Central memory CD4-positive, alpha-beta T cell (primary cell): ENCODE measurements at places on chromosomes 11 and 22.

DNA sequence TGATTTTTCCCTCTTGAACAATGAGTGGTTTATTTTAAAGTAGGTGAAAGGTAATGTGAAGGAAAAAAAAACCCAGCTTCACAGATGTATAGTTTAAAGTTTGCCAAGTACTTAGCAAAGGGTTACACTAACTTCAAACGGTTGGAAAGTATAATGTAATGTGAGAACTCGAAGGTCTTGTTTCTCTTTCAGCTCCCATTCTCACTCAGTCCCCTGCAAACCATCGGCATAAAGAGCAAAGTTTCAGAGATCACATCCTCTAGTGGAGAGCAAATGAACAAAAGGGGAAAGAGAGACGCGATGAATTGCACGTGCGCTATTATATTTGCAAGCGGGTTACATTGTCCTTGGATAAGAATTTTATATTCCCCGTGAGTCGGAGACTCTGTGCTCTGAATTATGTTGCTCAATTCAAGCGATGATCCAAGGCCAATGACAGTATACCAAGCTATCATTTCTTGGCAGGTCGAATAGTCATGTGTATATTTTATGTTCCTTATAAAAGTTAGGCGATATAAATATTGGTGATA, 37.6 kb upstream of the BIRC3 start:
- no peak for DNase-seq

DNA sequence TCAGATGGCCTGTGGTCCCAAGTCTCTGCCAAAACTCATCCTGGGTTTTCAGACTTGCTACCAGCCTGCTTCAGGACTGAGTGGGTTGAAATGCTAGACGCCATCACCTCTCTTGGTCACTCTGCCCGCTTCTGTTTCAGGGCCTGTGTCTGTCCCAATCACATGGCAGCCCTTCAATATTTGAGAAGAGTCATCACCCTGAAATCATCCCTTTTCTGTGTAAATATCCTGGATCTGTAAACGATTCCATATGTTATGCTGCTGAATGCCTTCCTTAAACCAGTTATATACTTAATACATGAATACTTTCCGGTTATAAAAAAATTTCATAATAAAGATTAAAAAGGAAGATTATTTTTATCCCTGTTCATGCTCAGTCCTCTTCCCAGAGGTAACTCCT, 39.8 kb upstream of the TLCD5 start:
- no peak for DNase-seq

DNA sequence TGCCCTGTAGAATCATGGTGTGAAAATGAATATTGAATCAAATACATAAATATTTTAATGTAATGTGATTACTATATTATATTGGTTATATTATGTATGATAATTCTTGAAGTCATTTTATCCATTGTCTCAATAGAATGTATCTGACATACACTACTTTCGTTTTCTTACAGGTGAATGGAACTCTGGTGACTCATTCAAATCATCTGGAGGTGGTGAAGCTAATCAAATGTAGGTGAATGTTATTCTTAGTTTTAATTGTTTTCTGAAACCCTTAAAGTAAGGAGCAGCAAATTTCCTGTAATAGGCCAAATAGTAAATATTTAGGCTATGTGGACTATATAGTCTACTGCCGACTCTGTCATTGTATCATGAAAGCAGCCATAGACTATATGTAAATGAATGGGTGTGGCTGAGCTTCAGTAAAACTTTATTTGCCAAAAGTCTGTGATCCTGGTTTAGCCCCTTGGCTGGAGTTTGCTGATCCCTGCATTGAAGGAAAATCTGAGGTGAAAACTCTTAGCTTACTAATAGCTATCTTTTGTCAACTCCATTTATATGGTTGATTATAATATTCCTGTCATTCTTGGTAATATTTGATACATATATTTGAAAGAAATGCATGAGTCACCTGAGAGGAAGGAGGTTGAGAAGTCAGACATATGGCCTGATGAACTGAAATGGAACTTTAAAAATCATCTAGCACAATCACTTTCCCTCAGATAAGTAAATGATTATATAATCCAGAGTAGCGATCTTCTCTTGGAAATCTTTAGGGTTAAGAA, 87.2 kb upstream of the GRIK4 start:
- DNase-seq: no peak

GRCh38 chr11:106331176-106331575, 253.7 kb downstream of the AASDHPPT start:
- no peak for DNase-seq

- DNase-seq: peak; percentile 7
Measured at GRCh38 chr22:31488988-31489617, 539 bp downstream of the EIF4ENIF1 start.

DNA sequence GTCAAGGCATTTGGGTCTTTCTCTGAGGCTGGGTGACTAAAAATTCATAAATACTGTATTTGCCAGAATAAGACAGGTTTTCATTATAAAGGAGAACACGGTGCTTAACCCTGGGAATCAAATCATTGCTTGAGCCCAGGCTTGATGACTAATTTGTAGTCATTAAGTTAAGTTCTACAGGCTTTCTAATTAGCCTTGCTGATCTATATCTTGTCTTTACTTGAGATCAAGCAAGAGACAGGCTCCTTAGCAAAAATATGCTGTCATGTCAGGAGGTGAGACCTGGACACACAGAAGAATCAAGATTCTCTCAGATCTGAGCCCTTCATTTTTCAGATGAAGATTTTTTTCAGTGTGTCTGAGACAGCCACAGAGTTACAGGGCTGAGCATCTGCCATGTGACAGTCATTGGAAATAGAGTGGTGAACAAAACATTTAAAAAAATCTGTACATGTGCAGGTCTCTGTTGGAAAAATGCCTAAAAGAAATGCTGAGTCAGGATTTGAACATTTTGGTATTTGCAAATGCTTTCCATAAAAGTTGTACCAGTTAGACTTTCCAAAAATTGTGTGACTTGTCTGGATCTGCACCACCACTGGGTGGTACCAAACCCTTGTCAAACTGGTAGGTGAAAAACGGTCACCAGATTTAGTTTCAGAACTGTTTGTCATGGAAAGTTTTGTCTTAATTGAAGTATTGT, 14.6 kb downstream of the ACAT1 start:
- DNase-seq: peak; percentile 7

DNA sequence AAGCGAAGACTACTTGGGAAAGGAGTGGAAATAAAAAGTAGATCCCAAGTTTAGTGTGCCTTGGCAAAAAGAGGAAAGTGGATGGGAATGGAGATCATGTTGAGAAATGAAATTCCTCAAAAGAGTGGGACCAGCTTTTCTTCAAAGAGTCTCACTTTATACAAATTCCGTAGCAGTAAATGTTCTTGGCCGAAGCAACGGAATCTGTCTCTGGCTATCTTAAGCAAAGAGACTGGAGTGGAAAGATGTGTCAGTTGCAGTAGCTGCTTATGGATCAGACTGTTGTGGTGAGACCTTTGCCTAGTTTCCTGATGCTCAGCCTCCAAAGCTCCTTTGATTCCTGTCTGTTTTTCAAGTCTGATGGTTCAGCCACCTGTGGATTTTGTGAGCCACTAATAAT, 73.6 kb downstream of the CSTPP1 start:
- DNase-seq: no peak

GRCh38 chr11:75898871-75899270, 83.9 kb downstream of the UVRAG start:
- no peak for DNase-seq

GRCh38 chr11:79139900-79140299, 300.9 kb downstream of the TENM4 start:
- DNase-seq: no peak

DNA sequence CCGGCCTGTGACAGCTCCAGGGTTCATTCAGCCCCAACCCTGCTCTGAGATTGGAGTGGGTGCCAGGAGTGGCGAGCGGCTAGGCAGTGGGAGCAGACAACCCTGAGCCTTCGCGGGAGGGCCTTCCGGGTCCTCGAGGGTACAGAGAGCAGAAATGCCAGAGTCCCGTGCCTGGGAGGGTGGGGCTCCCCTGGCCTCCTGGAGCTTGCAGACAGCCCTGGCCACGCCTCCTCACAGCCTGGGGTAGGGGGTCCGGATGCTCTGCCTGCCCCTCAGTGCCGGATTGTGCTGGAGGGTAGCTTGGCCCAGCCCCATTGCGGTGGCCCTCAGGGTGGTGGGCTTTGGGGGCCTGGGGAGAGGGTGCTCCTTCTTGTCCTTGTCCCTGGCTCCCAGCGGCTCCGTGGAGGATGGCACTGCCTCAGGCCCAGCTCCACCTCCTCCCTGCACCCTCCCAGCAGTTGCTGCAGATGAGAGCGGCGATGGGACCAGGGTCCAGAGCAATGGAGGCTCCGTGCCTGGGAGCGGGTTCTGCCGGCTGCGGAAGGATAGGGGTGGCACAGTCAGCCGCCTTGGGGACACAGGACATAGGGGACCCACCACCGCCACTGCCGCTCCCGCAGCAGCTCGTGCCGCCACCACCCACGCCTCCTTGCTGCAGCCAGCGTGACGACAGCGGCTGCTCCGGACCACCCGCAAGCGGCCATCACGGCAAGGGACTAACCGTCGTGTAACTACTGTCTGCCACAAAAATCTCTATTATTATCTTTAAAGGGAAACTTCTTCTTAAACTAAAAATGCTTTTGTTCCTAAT, 34.9 kb upstream of the OR10G7 start:
- peak; percentile 4 for DNase-seq

DNA sequence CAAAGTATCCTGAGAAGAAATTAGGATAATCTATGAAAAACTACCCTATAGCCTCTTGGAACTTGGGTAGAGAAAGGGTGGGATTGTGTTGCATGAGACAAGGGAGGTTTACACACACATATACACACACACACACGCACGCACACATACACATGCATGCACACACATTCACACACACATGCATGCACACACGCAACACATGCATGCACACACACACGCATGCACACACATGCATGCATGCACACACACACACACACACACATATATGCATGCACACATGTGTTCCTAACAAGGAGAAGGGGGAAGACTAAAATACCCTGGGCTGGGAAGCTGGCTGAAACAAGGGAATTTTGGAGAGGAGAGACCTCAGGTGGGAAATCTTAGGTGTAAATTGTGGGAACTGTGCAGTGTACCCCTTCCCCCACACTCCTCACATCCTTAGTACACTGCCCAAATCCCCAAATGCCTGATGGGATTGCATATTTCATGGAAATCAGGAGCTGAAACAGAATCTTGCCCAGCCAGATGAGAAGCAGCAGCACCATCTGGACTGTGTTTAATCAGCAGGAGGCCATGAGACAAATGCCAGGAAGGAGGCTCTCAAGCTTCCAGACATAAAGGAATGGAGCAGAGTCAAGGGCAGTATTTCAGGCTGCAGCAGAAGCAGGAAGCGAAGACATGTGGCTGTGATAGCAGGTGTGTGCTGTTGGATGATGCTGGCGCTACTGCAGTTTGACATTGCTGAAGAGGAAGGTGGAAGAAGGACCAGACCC, 14.6 kb upstream of the POLD3 start:
- DNase-seq: no peak

DNA sequence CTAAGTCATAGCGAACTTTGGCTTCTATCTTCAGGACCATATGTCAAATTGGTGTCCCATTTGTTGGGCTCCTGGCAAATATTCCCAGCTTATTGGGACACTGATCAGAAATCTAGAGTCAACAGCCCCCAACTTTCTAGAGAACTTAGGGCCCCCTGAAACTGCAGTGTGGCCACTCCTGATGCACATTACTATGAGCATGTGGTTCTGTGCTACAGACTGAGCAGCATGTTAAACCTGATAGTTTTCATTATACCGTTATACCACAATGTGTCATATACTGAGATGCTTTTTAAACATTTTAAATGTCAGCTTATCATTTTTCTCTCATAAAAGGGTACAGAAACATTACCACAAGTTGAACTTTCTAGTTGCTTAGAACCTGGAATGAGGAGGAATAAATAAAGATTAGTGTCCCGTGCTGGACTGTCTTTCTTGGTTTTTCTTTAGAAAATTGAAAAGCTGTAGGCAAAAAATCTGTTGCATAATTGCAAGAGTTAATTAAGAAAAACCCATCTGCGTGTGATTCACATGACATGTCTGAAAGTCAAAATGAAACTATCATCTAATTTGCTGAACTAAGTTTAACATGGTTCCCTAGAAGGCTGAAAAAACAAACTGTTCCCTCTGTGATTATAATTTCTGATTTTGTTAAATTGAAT, 16.4 kb upstream of the CTSC start:
- DNase-seq: no peak

DNA sequence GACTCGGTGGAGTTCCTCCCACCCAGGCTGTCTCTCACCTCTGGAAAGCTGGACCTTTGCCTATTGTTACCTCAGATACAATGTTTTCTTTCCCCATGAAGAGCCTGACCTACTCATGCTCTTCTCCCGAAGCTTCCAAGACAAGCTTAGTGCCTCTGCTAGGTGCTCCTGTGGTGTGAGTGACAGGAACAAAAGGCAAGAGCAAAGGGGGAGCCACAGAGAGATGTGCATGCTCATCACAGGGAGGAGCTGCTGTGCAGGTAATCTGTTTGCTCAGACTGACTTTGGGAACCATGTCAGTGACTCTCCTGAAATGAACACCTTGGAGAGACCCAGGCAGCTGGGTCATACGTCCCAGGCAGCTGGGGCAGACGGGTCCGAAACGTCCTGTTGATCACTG, 53.6 kb upstream of the VSTM5 start:
- DNase-seq: no peak

DNA sequence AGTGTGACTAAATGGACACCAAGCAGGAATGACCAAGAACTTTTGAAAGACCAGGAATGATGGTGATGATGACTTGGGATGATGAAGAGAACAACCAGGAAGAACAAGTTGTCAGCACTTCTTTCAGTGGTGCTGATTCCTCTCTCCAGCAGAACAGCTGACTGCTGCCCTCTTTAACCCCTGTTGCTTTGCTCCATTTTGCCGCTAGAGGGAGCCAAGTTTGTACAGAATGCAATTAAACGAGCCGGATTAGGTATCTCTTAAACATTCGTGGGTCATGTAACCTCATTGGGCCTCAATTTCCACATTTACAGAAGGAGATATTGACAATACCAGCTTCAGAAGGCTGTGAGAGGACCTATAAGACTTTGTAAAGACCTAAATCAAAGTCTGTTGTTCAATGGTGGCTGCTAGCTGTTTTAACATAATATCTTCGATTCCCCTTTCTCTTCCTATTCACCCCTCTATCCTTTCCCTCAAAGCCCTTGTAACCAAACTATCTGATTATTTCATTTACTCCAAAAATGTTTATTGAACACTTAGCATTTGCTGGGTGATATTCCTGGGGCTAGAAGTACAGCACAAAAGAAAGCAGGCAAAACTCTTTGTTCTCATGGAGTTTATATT, 1.9 kb downstream of the OR4S1 start:
- peak; percentile 37 for DNase-seq

GRCh38 chr11:105100981-105101630, 38.5 kb downstream of the CARD18 start:
- no peak for DNase-seq

DNA sequence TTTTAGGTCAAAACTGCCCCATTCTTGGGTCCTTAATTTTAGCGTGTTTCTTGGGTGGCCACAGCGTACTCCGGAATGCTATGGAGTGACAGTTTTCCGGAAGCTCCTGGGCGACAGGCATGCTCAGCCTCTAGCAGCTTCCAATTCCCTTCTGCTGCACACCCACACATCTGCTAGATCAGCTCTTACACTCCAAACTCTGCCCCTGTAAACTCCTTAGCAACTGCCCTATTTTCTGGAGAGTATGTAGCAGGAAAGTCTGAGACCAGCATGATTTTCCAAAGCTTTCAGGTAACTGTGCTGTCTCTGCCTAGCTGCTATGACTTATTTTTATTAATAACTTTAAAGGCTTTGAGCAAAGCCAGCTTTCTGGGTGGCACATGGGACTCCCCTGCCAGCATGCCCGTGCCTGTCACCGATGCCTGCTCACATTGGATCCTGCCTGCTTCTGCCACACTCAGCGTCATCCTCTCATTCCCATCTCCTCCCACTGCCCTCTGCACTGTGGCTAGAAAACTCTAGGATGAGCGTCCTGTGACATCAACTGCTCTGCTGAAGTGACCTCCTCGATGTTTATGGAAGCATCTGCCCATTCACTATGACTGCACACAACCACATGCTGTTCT, 17.3 kb downstream of the TOLLIP start:
- no peak for DNase-seq
